Activated T-cell treated with anti-CD3 and anti-CD28 coated beads for 24 hours (primary cell): ENCODE measurements at places on chromosomes 1 and 21.

- no peak for DNase-seq
Measured at GRCh38 chr1:87942165-87942564, 613.5 kb downstream of the LMO4 start.

GRCh38 chr1:205450448-205450847 lies 5.4 kb downstream of the BLACAT1 start:
- no peak for DNase-seq

- DNase-seq = no peak
Measured at GRCh38 chr1:183070923-183071618, 47.9 kb downstream of the LAMC1 start.

DNA sequence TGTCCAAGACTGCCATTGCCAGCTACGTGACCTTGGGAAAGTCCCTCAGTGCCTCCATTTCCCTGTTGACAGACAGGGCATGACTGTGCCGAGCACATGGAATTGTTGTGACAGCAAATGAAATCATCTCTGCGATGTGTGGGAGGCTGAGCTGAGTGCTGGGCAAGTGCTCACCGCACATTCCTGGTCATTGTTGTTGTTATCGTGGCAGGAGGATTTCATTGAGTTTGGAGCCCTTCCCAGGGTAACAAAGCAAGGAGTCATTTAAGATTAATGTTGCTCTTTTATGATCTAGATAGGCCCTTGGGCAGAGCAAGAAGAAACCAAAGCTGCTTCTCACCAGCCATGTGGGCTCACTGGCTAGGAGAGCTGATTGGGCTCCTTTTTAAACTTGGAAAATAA lies 39.6 kb upstream of the ITPKB start:
- no peak for DNase-seq

DNA sequence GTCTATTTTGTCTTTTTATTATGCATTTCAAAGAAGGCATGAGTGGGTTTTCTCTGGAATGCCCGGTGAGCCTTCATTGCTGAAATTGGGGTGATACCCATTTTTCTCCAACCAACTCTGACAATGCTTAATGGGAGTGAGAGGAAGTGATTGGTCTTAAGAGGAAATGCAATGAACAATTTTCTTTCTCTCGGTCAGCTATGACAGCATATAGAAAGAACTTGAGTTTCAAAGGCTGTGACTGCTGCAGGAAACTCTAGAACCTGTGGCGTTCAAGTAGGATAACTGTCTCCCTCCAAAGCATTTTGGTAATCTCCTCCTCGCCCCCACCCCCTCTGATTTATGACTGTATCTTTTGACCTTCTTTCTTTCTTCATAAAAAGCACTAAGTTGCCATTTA lies 155.9 kb downstream of the LYPLAL1 start:
- no peak for DNase-seq

DNA sequence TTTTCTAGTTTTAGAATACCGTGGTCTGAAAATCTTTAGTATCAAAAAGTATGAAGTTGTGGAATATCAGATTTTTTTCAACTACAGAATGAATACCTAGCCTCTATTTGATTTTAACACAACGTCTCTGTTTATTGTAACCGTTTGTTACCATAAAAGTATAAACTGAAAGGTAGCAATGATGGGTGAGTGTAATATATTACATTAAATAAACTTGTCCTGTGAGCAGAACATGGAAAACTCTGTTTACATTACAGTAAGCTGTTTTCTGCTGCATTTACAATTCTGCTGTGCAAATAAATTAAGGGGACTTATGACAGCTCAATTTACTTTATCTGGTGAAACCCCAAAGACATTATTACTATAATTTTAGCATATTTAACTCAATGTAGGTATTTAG lies 62.5 kb downstream of the CHRM3 start:
- no peak for DNase-seq

DNA sequence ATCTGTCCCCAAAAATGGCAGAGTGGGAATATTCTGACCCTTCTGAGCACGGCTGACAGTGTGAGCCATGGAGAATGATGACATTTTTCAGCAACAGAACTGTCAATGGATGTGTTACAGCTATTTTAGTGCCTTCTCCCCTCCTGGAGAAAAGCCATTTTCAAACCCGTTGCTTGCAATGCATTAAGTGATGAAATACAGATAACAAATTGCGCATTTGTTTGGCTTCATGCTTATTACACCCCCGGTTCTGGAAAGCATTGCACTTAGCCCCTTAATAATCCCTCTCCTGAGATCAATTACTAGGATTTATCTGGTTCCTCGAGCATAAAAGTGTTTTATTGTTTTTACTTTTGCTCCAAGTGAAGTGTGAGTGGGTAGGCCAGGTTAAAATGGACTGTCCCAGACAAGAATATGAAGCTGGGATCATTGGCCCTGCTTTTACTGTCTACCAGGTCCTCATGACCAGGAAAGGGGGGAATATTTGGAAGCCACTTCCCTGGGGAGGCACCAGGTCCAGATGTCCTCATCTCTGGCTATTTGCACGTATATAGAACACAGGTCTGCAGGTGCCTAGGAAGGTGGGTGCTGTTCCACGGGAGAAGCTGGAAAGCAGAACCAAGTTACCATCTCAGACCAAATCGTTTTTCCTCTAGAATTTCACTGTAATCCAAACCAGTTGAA lies 37.5 kb upstream of the HHAT start:
- no peak for DNase-seq

DNA sequence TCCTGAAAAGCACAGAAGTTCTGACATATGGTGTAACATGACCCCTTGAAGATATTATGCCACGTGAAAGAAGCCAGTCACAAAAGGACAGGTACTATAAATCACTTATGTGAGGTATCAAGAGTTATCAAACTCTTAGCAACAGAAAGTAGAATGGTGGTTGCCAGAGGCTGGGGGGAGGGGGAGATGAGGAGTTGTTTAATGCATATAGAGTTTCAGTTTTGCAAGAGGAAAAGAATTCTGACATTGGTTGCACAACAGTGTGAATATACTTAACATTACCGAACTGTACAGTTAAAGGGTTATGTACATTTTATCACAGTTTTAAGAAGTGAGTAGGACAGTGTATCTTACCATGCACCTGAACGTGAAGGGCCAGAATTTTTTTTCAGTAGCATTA lies 80.0 kb downstream of the USP25 start:
- DNase-seq = no peak

GRCh38 chr1:24096009-24096738 lies 15.8 kb downstream of the MYOM3 start:
- DNase-seq = no peak

GRCh38 chr1:34409689-34410229 lies 233.1 kb downstream of the C1orf94 start:
- DNase-seq = no peak

GRCh38 chr1:183194527-183195141 lies 8.6 kb downstream of the LAMC2 start:
- DNase-seq = no peak

- DNase-seq = no peak
Measured at GRCh38 chr21:31278511-31279130, 65.4 kb downstream of the TIAM1 start.

- DNase-seq = no peak
Measured at GRCh38 chr1:109757936-109758786, 5.6 kb downstream of the EPS8L3 start.

GRCh38 chr1:227795732-227796131 lies 19.7 kb upstream of the PRSS38 start:
- no peak for DNase-seq

DNA sequence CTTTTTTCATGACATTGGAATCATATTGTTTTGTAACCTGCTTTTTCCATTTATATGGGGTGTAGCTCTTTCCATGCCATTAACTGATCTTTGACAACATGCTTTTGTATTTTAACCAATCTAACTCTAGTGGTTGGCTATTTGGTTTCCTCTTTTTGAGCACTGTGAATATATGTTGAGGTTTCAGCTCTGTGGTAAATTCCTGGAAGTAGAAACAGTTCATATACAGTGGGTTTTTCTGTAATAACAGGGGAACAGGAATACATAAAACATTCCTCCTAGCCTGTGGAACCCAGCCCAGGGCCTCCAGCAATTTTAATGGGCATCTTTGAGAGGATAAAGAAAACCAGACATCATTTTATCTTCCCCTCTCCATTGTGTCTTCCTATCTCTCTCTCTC lies 17.4 kb downstream of the AZIN2 start:
- DNase-seq = no peak
